ENCODE measurements at places on chromosomes 12 and 14.
A peak's percentile ranks its signal among the peaks of the same experiment; 100 is the strongest.

GRCh38 chr12:47838286-47838931, 18.7 kb upstream of the HDAC7 start:
- DNase-seq, result no peak

DNA sequence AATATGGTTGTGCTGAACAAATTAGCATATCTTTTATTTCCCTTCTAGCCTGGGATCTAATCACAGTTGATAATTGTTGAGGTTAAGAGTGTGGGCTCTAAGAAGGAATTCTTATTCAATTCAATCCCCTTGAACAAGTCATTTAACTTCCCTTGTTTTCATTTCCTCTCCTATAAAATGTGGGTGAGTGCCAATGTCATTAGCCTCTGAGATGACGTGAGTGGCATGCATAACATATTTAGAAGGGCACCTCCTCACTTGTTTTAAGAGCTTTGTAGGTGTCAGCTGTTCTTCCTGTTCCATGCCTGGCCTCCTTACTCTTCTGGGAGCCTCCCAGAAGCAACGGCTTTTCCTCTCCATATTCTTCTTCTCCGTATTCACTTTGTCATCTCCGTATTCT, 155.4 kb upstream of the NEDD1 start:
- no peak for DNase-seq

DNA sequence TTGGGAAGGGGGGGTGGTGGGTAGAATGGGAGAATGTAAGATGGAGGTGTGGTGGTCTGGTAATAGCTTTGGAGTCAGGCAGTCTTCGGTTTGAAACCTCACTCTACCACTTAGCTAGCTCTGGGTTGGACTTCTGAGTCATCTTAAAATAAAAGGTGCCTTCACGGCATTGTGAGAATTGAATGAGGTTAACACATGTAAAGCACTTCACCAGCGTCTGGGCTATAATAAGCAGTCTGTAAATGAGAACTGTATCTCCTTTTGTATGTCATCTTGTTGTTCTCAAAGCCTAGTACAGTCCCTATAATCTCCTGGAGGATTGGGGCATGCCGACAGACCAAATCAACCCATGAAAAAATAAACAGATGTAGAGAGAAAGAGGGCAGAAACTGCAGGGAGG, 11.2 kb downstream of the C2CD5 start:
- no peak for DNase-seq

DNA sequence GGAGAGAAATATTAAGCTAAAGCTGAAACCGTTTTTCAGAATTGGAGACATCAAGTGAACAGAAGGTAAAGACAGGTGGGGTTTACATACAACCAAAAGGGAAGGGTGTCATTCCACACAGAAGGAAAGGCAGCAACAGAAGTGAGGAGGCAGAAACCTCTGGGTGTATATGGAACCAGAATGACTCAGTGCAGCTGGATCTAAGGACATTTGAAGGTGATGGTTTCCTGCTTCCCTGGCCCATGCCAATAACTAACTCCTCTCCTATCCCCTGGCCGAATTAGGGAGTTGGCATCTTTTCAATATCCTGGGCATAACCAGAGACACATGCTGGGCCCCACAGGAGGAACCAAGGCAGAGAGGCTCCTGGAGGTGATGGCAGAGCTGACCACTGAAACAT, 8.4 kb downstream of the NCKAP5L start:
- no peak for DNase-seq

GRCh38 chr14:60161196-60162107, 3.7 kb downstream of the DHRS7 start:
- no peak for DNase-seq

DNA sequence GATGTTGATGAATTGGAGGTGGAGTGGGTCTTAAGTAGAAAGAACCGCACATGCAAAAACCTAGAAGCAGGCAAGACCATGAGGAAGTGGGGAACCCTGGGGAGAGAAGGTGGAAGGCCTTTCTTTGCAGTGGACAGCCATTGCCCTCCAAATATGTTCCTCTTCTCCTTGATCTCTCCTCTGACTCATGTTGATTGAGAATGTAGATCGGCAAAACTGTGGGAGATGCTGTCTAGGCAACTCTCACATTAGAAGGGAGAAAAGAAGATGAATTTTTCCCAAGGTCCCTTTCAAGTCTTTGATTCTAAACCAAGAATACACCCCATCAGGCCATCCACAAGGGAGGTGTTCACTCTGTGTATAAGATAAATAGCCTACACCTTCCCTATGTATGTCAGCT, 257.5 kb downstream of the MSRB3 start:
- no peak for DNase-seq

- no peak for DNase-seq
Observed at GRCh38 chr14:34374998-34375740, 86.9 kb downstream of the SPTSSA start.

GRCh38 chr12:28568704-28569103, 378.4 kb downstream of the CCDC91 start:
- DNase-seq, result no peak

- DNase-seq, result no peak
Observed at GRCh38 chr12:90851800-90852718, 102.9 kb downstream of the CCER1 start.

- DNase-seq, result no peak
Observed at GRCh38 chr12:85394809-85395208, 114.8 kb downstream of the ALX1 start.

- no peak for DNase-seq
Observed at GRCh38 chr12:13725049-13725448, 256.4 kb downstream of the GRIN2B start.

DNA sequence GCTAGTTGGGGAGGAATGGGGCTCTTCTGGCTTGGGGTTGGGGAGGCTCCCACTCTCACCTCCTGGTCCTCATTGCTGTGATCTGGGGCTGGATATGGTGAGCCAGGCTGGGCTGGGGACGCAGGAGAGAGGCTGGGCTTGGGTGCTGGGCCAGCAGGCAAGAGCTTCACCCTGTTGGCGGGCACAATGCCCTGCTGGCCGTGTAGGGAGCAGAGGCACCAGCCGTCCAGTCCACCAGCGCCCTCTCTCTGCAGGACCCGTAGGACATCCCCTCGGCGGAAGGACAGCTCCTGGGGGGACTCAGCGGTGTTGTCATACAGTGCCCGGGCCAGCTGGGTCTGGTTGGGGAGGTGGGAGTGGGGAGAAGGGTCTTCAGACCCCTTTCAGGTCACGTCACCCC, 4.5 kb downstream of the EFS start:
- DNase-seq, result no peak

GRCh38 chr14:90402016-90402415, 5.2 kb downstream of the CALM1 start:
- no peak for DNase-seq

GRCh38 chr12:45279931-45280830, 64.3 kb downstream of the ANO6 start:
- DNase-seq, result no peak

DNA sequence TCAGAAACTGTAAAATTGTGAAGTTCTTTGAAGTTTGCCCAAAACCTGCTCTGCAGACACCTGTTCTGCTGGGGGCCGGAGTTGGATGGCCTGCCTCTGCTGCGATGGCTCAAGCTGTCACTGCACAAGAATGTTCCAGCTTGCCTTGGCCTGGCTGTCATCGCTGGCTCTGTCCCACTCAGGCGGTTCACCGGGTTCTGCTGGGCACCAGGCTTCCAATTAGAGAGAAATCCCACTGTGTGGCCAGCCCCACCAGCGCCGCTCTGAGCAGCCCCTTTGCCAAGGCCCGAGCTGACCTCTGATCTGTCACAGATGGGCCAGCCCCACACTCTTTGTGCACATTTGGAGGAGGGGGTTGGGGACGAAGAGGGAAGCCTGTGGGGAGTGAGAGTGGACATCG, 71.7 kb upstream of the GPATCH2L start:
- no peak for DNase-seq

DNA sequence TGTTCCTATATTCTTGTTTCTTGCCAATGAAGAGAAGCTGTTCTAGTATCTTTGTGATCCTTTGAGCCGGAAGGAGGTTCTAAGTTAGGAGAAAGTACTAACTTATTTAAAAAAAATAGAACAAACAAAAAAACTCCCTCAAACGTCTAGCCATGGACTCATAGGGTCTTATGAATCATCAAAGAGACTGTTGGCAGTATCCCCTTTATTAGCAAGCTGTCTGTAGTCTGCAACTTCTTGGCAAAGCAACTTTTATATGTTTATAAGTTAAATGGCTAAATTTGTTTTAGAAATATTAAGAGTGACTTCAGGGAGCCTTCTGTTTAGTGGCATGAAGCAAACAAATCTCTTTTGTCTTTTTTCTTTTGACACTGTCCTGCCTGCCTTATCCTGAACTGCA, 291.9 kb downstream of the FUT8 start:
- no peak for DNase-seq

DNA sequence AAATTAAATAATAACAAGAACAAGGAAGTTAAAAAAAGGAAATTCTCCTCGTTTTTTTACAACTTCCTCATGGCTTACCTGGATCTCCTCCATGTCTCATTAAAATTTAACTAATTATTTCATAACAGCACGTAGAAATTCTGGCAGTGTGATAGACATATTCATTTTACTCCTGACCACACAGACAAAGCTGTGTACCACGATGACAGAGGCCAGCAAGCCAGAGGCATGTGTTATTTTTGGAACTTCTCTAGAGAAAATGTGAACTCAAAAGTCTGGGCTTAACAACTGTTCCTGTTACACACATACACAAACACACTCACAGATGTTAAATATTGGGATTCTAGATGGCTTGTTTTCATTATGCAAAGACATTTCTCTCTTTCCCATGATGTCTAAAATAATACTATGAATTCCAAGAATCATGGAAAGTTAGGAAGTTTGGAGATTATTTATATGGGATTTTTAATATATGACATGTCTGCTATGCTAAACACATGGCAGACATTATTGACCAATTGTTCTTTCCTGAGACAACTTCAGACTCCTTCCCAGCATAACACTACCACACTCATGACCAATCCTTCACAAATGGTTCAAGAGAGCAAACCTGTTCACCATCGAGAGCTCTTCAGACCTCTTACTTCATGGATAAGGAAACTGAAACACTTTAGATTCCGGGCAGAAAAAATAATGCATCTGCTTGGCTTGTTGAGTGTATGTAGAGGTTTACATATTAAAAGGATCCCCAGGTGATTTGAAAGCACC, 158.7 kb downstream of the DACT1 start:
- no peak for DNase-seq

GRCh38 chr14:29232711-29233110, 466.1 kb downstream of the FOXG1 start:
- DNase-seq, result no peak

- no peak for DNase-seq
Observed at GRCh38 chr12:107242189-107242588, 148.8 kb upstream of the CRY1 start.

GRCh38 chr14:105315211-105315721, 718 bp downstream of the PACS2 start:
- DNase-seq, result peak; percentile 40

- DNase-seq, result peak; percentile 70
Observed at GRCh38 chr14:69643430-69644200, 32.2 kb downstream of the SUSD6 start.

- DNase-seq, result no peak
Observed at GRCh38 chr12:94171595-94171930, 23.2 kb downstream of the PLXNC1 start.

DNA sequence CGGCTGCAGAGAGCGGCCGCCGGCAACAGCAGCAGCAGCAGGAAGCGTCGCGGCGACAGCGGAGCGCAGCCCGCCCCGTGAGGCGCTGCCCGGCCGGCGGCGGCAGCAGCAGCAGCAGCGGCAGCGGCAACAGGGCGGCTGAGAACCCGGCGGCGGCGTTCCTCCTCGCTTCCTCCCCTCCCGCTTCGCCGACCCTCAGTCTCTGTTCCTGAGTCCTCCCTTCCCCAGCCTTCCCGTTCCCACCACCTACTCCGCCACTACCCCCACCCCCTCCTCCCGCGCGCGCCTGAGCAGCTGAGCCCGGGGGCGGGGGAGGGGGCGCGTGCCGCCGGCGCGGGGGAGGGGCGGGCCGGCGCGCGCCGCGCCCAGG, 310 bp downstream of the BICDL1 start:
- no peak for DNase-seq

GRCh38 chr12:46454981-46455380, 82.4 kb upstream of the SLC38A2 start:
- DNase-seq, result no peak
